ENCODE measurements at places on chromosomes 5 and 9.
A peak's percentile ranks its signal among the peaks of the same experiment; 100 is the strongest.

DNA sequence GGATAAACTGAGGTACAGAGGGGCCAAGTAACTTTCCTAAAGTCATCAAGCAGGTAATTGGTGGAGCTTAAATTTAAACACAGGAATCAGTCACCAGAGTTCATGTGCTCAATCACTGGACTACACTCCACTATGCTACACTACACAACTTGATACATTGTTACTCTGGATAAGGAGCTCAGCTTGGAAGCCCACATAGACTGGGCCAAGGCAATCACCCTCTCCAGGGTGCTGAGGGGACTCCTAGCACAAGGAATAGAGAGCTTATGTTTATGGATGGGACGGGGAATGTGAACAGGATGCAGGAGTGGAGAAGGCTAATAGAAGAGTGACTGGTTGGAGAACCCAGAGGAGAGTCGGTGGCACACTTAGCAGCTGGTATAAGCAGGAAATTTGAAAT lies 113.5 kb upstream of the NFIB start:
- no peak for DNase-seq

GRCh38 chr5:69493396-69494133 lies 975 bp downstream of the OCLN start:
- no peak for DNase-seq

GRCh38 chr9:132610661-132611060 lies 28.3 kb downstream of the BARHL1 start:
- no peak for DNase-seq

GRCh38 chr5:4941957-4942830 lies 197.9 kb upstream of the ADAMTS16 start:
- no peak for DNase-seq

GRCh38 chr9:125515983-125516940 lies 190.7 kb downstream of the MAPKAP1 start:
- DNase-seq, result no peak

- DNase-seq, result no peak
Observed at GRCh38 chr5:372996-373709, 51.6 kb downstream of the AHRR start.

- DNase-seq, result peak; percentile 73
Observed at GRCh38 chr5:92641031-92641962, 939.7 kb downstream of the NR2F1-AS1 start.
